Frontal cortex (tissue), 4 donors: ENCODE measurements at places on chromosomes 6 and 20. TPM values are rescaled to one million over a fixed set of nuclear protein-coding genes. Genes with fewer than 3 reads are reported as not detected.

DNA sequence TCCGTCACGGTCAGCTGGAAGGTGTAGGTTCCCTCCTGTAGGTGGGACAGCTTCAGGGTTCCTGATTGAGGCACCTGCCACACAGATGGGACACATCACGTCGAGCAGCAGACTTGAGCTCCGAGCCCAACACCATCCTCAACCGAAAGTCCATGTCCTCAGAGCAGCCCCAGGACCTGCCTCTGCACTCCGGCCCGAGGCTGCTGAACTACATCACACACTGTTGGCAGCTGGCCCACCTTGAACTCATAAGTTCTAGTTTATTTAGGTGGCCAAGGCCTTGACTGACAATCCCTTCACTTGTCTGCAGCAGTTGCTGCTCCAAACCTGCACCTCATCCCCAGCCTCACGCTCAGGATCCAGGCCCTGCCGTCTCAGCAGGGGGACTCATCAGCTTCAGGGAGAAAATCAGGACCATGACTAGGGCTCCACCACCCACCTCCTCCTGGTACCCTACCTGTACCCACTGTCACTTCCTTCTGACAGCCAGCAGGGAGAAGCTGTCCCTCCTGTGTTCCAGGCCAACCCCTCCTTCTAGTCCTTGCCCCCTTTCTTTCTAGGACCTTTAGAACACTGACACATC, 21.0 kb downstream of the LRP11 start:
- no peak for DNase-seq

- no peak for DNase-seq
Observed at GRCh38 chr20:31806564-31807355, 12.4 kb upstream of the MYLK2 start.

DNA sequence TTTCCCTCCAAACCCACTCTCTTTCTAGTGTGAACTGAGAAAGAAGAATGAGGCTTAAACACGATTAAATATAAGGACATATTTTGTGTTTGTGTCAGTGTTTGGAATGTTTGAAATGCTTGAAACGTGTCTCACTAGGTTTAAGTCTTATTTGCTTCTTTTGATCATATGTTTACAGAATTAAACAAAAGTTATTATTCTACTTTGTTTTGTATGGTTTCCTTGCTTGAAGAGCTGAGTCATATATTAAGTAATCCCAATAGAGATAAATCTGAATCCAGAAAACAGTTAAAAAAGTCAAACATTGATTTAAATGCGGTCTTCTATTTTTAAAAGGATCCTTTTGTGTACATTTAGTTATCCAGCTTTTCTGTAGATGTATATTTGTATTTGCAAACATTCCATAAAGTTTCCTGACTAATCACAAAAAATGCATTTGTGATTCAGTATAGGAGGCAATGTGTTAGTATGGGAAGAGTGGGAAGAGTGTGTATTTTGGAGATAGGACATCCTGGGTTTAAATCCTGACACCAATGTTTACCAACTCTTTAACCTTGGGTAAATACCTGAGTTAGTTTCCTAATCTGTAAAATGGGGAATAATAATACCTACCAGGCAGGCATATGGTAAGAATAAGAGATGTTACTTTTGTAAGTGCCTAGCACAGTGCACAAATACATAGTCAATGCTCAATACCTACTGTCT, 72.9 kb downstream of the TSBP1 start:
- no peak for DNase-seq

The EDN1 gene
- total RNA-seq: 4.9 TPM

GRCh38 chr6:125474061-125474460, 172.3 kb upstream of the HDDC2 start:
- DNase-seq: no peak

DNA sequence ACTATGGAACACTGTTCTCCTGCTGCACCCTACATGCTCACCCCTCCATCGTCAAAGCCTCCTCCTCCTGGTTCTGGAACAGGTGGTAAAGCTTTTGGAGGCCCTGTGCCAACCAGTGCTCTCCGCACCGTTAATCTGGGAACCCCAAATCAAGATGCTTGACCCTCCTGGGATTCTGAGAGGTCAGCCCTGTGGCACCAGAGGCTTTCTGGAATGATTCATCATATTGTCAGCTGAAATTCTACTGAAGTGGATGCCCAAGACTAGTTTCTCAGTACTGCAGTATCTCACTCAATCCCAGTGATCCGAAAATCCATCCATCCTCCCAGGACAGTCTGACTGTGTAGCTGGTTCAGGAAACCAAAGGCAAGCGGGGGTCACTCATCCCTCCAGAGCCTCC, 92.7 kb downstream of the TRERF1 start:
- DNase-seq: no peak

- no peak for DNase-seq
Observed at GRCh38 chr6:83889621-83890020, 30.1 kb downstream of the CYB5R4 start.

GRCh38 chr6:54099225-54099624, 12.0 kb upstream of the MLIP start:
- DNase-seq: no peak

DNA sequence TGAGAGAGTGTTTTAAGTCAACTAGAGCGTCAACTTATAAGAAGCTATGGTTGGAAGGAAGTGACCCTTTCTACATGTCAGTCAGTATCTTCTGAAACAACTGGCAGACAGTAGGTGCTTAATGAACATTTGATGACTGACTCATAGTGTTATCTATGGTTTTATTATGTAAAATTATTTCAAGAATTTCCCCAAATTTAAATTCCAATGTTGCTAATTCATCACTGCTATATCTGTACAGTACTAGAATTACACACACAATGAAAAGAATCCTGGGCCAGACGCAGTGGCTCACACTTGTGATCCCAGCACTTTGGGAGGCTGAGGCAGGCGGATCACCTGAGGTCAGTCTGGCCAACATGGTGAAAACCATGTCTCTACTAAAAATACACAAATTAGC, 721.4 kb upstream of the FLRT3 start:
- DNase-seq: no peak

The WASF1 gene
- 63.2 TPM for total RNA-seq

The TBXT gene
- not detected for total RNA-seq

DNA sequence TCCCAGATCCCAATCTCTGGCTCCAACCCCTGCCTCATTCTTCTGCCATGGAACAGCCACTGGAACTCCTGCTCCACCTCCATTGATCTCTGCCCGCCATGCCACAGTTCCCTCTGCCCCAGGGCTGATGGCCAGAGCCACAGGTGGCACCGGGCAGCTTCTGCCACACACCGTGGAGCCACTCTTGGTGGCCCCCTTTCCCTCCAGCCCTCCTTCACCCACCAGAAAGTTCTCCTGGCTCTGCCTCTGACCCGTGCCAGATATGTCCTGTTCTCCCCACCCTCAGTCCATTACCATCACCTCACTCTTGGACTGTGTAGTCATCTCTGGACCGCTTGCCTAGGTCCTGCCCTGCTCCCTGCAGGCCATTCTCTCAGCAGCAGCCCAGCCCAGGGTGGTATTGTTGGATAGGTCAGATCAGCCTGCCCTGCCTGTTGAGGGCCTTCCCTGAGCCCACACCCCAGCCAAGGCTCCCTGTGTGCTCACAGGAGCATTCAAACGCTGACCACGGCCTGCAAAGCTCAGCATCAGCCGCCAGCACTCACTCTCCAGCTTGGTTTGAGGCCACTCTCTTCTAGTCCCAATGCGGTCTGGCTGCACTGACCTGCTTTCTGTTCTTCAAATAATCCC, 16.8 kb upstream of the SYNDIG1 start:
- DNase-seq: no peak

DNA sequence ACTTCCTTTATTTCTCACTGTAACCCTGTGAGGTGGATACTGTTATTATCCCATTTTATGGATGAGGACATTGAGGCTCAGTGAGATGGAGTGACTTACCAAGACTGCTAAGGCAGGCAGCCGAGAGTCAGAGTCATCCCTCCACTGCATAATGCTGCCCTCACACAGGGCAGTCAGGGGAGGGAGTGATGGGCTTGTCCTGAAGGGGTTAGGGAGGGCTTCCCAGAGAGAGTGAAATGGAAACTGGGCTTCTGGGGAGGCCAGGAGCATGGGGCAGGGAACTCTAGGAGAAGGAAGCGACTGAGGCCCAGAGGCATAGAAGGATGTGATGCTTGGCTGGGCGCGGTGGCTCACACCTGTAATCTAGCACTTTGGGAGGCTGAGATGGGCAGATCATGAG, 31.1 kb downstream of the TM9SF4 start:
- no peak for DNase-seq

The ANGPT4 gene
- total RNA-seq: not detected

DNA sequence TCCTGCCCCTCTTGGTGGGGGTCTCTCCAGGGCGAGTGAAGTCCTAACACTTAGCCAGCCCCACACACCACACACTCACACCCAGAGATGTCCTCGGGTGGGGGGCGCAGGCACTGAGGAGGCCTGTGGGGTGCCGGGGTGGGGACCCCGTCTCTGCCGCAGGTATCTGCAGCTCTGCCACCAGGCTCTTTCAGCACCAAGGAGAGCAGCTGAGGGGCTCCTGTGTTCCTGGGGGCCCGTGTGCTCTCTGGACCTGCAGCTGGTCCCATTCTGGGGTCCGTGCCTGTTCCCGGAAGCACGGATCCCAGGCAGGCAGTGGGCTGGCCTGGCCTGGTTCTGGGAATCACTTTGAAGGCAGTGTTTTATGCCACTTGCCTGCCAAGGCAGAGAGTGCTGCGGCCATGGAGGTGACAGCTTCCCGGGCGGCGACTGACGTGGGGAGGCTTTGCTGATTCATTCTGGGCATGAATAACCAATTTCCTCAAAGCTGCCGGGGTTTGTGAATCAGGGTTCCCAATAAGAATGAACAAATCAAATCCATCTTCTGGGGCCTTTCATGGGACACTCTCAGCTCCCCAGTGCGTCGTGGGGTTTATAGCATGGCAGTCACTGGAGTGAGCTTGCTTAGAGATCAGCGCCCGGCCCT, 54.4 kb upstream of the SLCO4A1 start:
- DNase-seq: no peak

The KCNB1 gene
- 5.7 TPM for total RNA-seq

DNA sequence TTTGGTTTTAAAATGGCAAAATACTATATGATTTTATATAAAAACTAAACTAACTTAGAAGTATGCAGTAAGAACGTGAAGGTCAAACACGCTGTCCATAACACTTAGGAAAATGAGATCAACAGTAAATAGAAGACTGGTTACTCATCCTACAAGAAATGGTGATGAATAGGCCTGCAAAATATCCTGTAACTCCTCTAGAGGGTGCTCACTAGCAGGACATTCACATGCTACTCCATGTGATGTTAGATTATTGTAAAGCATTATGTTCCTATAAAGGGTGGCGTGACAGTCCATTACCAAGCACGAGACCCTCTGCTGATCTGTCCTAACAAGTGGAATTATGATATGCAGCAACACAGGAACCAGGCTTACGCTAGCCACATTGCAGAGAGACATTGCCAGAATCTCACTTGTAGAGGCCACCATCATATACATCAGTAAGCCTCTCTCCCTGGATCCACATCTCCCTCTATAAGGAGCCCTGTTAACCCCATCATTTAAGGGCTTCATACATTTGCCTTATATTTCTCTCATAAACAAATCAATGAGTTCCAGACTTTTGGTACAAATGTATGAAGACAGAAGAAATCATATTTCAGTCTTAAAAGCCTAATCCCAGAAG, 18.0 kb upstream of the DEFB129 start:
- peak; percentile 9 for DNase-seq

GRCh38 chr20:3785240-3786125, 1.1 kb downstream of the CENPB start:
- no peak for DNase-seq

GRCh38 chr6:2360126-2360525, 114.7 kb upstream of the GMDS start:
- DNase-seq: no peak

DNA sequence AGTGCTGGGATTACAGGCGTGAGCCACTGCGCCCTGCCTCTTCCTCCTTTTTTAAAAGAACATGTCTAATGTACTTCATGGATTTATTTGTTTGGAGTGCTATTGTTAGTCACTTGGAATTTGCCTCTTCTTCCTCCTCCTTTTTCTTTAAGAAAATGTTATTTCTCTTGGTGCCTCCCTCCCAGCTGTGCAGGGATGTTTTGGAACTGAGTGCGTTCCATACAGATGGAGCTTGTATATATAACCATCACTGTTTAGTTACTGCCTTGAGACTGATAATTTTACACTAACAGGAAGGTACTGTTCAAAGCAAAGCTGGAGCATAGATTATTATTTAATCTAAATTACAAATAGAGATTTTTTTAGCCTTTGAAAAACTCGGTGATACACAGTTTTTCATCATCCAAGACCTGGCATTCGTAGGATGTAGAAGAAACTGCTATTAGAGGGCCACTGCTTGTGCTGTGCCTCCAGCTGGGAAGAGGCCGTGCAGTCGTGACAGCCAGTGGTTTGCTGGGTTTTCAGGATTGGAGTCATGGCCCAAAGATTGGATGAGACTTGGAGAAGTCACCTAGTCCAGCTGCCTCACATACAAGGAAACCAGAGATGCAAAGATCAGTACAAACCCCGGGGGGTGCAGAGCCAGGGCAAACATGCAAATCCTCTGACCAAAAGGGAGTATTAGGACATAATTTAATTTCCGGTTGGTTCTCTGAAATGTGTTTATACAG, 123.1 kb downstream of the PLEKHG1 start:
- no peak for DNase-seq

- DNase-seq: no peak
Observed at GRCh38 chr6:123430970-123431369, 205.8 kb downstream of the TRDN start.

DNA sequence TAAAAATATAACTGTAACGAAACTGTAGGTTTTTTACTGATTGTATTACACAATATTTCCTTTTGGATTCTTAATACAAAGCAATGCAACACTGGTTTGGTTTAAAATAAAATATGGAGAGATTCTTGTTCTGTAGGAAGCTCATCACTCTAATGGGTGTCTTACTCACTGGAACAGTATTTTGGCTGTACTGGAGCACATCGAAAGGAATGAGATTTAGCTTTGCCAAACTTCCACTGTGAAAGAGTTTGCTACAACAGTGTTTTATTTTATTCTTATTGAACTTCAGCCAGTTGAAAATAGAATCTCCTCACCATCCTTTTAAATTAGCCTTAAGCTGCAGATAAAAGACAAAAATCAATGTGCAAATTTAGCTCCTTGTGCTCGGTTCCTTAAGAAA, 230.7 kb upstream of the QKI start:
- no peak for DNase-seq
